ENCODE measurements at places on chromosomes 6 and 20.

- no peak for DNase-seq
Observed at GRCh38 chr6:151142676-151143075, 97.1 kb upstream of the AKAP12 start.

DNA sequence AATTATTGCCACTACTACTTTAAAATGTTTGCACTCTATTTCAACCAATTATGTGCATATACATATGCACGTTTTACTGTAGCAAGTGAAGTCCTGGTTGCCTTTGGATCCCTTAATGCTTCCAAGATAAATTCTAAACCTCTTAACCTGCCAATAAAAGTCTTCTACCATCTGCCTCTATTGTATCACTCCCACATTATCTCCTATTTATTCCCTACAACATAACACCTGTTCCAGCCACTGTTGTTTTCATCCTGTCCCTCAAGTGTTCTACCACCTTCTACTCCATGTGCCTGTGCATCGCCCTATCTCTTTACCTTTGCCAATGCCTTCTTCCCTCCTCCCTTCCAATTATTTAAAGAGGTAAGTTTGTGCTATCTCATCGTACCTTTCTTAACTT lies 499.0 kb upstream of the RNF217 start:
- DNase-seq = no peak

- DNase-seq = no peak
Observed at GRCh38 chr6:24927985-24928745, 7.6 kb downstream of the RIPOR2 start.

- no peak for DNase-seq
Observed at GRCh38 chr6:21264288-21265033, 329.1 kb upstream of the SOX4 start.

DNA sequence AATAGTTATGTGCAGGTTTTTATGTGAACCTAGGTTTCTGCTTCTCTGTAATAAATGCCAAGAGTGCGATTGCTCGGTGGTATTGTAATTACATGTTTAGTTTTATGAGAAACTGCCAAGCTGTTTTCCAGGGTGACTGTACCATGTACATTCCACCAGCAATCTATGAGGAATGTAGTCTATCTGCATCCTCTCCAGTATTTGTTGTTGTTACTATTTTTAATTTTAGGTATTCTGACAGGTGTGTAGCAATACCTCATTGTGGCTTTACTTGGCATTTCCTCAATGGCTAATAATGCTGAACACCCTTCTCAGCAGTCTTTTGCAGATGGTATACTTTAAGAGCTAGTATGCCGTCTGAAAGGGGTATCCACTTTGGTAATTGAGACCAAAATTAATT lies 142.1 kb downstream of the BMP2 start:
- DNase-seq = no peak

DNA sequence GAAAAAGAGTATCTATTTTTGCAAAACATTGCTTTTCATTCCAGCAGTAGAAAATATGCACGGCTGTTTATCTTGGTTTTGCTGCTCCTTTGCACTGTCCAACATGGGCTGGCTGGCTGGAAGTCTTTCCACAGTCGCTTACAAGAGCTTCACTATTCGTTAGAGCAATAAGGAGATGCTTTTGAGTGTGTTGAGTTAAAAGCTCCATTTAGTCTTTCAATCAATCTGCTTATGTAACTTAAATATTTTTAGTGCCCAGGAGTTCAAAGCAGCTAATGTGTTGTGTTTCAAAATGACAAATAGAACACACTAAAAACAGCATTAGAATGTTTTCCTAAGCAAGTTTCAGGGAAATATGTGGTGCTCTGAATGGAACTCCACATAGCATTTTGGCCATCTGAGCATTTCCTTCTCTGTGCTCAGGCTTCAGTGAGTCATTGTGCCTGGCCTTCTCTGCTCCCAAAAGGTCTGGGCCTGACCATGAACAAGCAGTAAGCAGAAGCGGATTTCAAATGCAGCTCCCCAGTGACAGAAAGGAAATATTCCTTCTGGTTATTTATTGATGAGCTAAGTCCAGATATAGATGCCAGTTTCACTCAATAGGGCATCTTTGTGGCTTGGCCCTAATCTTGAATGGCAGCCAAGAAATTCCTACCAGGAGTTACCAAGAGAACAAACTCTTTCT lies 580.3 kb downstream of the TENT5A start:
- no peak for DNase-seq

DNA sequence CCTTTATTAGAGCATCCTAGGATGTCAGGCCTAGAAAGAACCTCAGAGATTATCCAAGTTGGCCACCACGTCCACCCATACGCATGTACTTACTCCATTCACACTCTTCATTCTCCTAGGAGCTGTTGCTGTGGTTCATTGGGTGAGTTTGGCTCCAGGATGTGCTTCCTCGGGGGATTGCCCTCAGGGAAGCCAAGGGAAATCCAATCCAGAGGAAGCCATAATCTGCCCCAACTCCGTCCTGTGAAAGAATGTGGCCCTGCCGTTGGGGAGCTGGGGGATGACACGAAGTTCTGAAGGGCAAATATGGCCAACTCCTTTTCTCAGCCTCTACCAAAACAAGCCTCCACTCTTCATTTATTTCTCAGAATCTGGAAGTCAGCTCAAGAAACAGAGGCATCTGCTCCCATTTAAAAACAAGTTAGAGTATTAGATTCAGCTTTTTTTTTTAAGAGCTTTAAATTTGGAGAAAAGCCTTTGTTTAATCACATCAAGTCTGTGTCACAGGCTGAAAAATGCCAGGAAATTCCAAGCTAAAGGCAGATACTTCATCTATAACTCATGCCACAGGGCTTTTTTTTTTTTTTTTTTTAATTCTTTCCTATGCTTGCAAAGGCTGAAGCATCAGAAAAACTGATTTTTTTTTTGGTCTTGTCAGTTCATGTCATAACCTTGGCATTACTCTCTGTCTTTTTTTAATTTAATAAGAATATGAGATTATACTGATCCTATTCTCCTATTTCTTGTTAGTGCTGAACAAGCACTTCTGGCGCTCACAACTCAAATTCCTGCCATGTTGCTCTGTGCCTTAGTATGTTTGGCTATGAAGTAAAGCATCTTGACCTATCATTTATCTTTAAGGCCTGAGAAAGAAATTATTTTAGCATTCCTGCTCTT lies 480.9 kb upstream of the MARCKS start:
- no peak for DNase-seq

- no peak for DNase-seq
Observed at GRCh38 chr20:53872081-53872541, 198.3 kb downstream of the BCAS1 start.

- DNase-seq = no peak
Observed at GRCh38 chr6:102907181-102907580, 1513.7 kb downstream of the GRIK2 start.

DNA sequence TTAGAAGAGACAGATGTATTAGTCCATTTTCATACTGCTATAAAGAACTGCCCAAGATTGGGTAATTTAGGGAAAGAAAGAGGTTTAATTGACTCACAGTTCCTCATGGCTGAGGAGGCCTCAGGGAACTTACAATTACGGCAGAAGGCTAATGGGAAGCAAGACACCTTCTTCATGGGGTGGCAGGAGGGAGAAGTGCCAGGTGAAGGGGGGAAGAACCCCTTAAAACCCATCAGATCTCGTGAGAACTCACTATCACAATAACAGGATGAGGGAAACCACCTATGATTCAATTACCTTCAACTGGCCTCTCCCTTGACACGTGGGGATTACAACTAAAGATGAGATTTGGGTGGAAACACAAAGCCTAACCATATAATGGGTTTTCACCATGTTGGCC lies 28.9 kb upstream of the PNRC1 start:
- no peak for DNase-seq

DNA sequence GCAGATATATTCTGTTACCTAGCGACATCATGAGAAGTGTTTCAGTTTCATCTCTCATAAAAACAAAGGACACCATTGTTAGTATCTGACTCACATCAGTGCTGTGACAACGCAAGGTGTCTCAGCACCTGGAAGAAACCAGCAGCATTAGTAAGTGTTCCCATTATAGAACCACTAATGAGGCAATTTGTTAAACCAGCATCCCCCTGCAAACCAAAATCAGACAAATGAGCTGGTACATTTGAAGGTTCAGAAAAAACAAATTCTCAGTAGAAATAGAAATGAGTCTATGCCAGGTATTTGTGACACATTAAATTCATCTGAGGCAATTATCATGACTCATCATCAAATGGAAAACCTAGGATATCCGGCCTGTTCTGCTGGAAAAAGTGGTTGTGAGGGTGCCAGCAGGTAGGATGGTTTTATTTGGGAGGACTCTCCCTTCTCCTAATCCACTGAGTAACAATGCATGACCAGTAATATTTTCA lies 151.7 kb downstream of the TMEM200A start:
- DNase-seq = peak; percentile 67

GRCh38 chr6:43763812-43764522 lies 6.0 kb upstream of the VEGFA start:
- no peak for DNase-seq

DNA sequence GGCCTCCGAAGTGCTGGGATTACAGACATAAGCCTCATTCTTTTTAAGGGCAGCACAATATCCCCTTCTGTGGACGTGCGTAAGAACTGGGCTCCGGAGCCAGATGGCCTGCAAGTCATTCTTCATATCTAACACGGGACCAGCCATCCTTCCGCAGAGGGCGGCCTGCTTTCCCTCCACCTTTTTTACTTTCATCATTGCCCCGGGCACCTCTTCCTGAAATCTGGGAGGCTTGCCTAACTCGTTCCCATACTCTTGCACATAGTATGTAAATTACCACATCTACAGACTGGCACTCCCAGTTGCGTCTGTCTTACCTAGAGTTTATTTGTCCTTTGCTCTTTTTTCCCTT lies 29.9 kb upstream of the SLC23A2 start:
- no peak for DNase-seq

GRCh38 chr6:31870385-31870921 lies 7.8 kb upstream of the NEU1 start:
- DNase-seq = no peak

GRCh38 chr6:97812940-97813339 lies 529.9 kb upstream of the MMS22L start:
- no peak for DNase-seq

DNA sequence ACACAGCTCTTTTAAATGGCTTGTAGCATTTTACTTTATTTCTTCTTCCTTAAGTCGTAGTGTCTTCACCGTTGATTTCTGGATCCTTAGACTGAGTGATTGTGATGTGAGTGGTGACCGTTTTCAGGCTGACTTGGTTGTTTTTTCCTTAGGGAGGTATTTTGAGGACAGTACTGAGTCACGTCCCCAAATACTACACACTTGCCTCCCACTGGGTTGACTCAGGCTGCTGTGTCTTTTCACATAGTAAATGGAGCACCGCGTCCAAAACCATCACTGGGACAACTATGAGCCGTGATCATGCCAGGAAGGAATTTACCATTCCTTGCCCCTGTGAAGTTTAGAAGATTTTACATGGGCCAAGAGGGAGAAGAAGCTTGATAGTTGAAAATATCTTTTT lies 174.1 kb downstream of the FARS2 start:
- DNase-seq = no peak

DNA sequence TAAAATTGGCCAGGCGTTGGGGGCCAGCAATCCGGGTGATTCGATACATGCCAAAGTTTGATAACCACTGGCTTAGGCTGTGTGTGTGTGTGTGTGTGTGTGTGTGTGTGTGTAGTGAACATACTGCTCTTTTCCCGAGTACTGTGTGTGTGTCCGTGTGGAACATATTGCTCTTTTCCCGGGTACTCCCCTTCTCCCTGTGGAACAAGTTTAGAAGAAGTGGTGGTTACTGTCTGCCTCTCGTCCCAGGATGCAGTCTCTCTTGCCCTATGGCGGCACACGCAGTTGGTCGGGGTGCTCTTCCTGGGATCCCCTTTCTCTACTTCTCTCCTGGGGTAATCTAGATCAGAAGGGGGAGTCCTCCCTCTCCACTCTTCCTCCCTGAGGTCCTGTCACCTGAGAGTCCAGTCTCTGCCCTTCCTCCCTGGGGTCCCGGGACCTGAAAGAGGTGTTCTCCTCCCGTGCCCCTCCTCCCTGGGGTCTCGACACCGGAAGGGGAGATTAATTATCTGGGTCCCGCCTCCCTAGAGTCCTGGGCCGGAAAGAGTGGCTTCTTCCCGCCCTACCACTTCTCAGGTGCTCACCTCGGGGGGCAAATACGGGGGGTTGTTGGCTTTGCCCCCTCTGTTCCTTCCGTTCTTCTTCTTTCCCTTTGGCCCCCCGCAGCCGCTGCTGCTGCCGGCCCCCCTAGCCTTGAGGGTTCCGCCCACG lies 516 bp downstream of the GTPBP2 start:
- peak; percentile 30 for DNase-seq

- no peak for DNase-seq
Observed at GRCh38 chr6:45590696-45591184, 213.0 kb upstream of the SUPT3H start.

GRCh38 chr6:127967708-127968107 lies 66.8 kb upstream of the THEMIS start:
- no peak for DNase-seq

- DNase-seq = no peak
Observed at GRCh38 chr6:107642095-107642860, 152.4 kb downstream of the SOBP start.

DNA sequence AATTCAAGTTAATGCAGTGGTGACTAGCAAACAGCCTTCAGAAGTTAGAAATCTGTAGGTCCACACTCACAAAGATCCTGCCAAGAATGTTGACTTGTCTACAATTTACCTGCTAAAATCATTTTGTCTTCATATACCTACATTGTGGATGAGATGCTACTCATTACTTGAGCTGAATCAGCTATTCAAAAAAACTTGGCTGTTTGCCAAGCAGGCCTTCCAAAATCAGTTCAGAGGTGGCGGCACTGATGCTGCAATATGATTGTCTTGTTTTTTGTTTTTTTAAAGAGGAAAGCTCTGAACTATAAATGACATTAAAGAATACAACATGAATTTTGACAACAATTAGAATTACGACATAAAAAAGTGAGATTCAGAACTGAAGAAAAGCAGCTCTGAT lies 354.7 kb upstream of the KHDRBS2 start:
- DNase-seq = no peak

GRCh38 chr6:68134796-68135195 lies 500.3 kb upstream of the ADGRB3 start:
- no peak for DNase-seq

DNA sequence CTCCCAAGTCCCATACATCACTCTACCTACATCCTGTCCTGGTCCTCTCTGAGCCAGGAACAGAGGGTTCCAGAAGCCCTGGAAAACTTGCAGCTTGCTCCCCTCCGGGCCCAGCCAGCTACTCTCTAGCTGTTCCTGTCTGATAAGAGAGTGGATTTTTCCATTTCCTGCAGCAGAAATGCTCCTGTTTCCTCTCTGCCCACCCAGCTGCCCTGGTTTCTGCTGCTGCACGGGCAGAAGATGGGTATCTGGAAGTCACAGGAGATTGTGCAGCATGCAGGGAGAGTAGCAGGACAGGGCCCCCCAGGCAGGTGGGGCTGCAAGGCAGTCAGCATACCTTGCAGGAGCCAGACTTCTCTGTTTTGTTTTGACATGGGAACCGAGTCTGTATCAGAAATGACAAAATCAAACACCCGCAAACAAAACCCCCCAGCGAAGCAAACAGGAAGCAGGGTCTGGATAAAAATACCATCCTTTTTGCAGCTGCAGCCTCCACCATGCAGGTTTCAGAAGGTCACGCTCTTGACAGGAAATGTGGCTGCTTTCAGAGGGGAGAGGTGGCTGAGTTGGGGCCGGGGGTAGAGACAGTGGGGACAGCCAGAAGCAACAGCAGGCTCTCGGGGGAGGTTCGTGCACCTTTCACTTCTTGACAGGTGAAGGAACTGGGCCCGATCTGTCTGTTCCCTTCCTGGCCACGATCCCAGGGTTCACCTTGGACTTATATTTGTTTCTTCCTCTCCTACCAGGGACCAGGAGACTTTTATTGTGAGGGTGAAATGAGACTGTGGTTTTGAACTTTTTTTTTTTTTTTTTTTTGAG lies 50.8 kb upstream of the FAM83D start:
- DNase-seq = peak; percentile 49

- DNase-seq = no peak
Observed at GRCh38 chr6:106692112-106692818, 62.9 kb downstream of the QRSL1 start.

Data from T-helper 1 cell (primary cell).